Activated CD8-positive, alpha-beta memory T cell treated with anti-CD3 and anti-CD28 coated beads, Interleukin-2, amount 10 ng/mL, durations not matched to agents 7 days and 5 days (primary cell): ENCODE measurements at places on chromosomes 5 and 9. TPM values are rescaled to one million over a fixed set of nuclear protein-coding genes. Genes with fewer than 3 reads are reported as not detected.

SVEP1 gene
- not detected for total RNA-seq

PCDHA4 gene
- total RNA-seq: not detected

PCSK5 gene
- 2.0 TPM for total RNA-seq

MVB12B gene
- 39.2 TPM for total RNA-seq

CCL28 gene
- 10.0 TPM for total RNA-seq

OR13F1 gene
- not detected for total RNA-seq

SAXO1 gene
- total RNA-seq: not detected

STC2 gene
- 13.0 TPM for total RNA-seq

FBXL7 gene
- not detected for total RNA-seq

SMIM27 gene
- 20.8 TPM for total RNA-seq

CDC37L1 gene
- total RNA-seq: 10.1 TPM

SPATA31C1 gene
- not detected for total RNA-seq

GOLGA1 gene
- 19.0 TPM for total RNA-seq
